ENCODE measurements at places on chromosomes 7 and 10.

- DNase-seq, result no peak
Measured at GRCh38 chr10:94351089-94351488, 11.7 kb downstream of the NOC3L start.

- no peak for DNase-seq
Measured at GRCh38 chr10:90031776-90032175, 330.4 kb downstream of the KIF20B start.

DNA sequence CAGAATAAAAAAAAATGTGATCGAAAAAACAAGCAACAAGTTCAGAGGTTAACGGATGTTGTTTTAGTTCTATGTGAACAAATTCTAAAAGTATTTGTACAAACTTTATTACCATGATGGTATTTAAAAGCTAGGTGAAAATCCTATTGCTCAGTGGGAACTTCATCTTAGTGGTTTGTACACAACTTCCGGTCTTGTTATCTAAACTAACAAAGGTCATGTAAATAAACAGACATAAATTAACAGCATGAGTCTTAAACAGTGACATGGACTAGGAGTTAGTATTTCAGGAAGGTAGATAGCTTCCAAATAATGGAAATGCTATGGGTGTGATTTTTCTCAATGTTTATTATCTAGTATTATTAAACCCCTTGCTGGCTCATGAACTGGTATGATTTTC lies 83.8 kb downstream of the SPAG6 start:
- no peak for DNase-seq

DNA sequence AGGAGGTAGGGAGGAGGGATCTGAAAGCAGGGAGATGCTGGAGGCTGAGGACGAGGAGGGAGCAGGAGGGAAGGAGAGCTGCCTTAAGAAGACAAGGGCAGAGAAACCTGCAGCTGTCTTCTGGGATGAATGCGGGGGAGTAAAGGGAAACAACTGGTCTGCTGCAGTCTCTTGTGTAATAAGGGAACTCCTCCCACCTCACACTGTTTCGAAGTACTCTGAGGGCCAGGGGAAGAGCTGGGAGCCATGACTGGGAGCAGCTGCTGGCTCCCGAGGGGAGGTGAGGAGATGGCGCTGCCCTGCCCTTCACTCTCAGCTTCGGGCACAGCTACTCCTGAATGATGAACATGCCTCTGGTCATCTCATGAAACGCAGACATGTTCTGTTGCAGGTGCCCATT lies 65.1 kb downstream of the CLEC2L start:
- DNase-seq, result no peak

GRCh38 chr10:5666008-5666840 lies at the start of gene ASB13:
Gene ASB13, minus strand, starts transcription at chr10:5666595. Its CDS starts 44 bp downstream, at chr10:5666551.
- DNase-seq, result peak; percentile 66

GRCh38 chr7:78441737-78442136 lies 643.2 kb downstream of the PHTF2 start:
- no peak for DNase-seq

DNA sequence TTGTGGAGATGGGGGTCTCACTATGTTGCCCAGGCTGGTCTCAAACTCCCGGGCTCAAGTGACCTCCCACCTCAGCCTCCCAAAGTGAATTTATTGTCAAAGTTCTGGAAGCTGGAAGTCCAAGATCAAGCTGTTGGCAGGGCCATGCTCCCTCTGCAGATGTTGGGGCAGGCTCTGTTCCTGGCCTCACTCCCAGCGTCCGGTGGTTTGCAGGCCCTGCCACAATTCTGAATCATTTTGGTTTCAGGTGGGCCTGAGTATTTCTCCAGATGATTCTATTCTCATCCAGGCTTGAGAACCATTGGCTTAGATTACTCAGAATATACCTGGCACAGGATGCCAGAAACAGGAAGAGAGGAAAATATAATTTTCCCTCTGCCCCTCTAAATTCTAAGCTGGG lies 737.4 kb downstream of the TNS3 start:
- peak; percentile 34 for DNase-seq

- no peak for DNase-seq
Measured at GRCh38 chr10:101690461-101690860, 4.5 kb downstream of the FBXW4 start.

DNA sequence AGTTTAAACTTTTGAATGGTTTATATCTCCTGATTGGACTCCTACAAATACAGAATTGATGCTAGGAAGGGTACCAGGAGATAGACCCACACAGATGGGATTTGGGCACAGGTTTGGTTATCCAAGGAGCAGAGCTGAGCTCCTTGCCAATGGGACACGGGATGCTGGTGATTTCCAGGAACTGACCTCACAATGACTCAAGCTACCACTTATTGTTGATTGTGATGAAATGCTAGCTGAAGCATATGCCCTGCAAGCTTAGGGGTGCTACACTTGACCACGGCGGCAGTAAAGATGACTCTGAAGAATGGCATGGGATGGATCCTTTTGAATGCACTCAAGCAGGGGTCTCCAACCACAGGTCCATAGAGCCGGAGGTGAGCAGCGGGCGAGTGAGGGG lies 45.5 kb upstream of the VKORC1L1 start:
- no peak for DNase-seq

DNA sequence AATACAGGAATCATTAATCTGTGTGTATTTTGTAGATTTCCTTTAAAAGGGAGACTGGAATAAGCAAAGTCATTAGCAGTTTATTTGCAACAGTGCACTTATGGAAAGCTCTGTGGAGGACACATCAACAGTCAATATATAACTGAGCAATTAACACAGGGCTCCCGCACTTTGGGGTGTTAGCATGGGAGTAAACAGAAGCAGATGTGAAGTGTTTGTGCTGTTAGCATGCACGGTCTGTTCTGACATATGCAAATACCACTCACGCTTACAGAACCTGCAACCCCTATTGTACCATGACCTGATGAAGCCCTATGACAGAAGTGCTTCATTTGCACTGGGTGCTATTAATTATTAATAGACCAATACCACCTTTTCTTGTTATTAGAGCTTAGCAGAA lies 118.9 kb downstream of the PPP1R3A start:
- DNase-seq, result no peak

GRCh38 chr10:3258394-3258793 lies 85.8 kb upstream of the PITRM1 start:
- no peak for DNase-seq

DNA sequence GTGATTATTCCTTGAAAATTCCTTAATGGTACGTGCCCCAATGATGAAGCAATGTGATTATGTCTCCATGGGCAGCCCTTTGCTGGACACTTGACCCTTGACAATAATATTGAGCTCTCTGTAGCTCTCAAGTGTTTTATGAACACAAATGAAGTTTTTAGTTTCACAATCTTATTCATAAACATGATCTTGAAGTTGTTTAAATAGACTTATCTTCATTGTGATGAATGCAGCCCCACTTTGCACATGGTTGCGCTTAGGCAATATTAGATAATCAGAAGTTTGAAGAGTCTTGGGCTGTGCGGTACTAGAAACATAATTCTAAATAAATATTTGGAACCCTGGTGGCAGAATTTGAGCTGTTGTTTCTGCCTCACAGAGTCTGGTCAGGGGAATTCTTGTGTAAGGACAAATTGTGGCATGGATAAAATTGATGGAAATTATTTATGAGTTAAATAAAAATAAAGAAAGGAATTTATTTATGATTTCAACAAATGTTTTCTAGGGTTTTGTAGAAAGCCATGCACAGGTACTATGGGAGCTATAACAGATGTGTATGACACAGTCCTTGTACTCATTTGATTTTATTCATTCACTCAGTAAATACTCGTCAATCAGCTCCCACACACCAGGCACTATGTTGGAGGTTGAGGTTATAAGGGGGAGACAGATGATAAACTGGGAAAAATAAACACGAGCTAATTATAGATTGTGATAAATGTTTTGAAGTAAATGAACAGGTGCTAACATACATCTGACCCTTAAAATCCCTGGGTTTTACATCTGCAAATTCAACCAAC lies 217.9 kb downstream of the GALNT17 start:
- DNase-seq, result no peak

GRCh38 chr7:2072042-2072441 lies 160.7 kb downstream of the MAD1L1 start:
- DNase-seq, result no peak

DNA sequence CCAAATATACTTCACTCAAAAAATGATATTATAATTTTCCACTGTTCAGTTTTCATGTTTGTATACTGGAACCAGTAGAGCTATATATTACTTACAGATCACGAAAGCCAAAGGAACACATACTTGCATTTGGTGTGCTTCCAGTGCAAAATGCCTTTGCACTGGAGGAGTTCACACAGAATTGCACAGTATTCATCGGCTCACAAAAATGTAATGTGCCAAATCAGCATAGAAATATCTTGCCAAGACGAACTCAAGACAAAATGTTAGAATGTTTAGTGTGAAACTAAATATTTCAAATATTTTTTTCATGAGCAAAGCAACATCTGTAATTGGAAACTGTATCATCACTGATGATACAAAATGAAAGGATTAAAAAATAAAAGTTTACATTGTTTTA lies 646.2 kb upstream of the SEMA3D start:
- no peak for DNase-seq

DNA sequence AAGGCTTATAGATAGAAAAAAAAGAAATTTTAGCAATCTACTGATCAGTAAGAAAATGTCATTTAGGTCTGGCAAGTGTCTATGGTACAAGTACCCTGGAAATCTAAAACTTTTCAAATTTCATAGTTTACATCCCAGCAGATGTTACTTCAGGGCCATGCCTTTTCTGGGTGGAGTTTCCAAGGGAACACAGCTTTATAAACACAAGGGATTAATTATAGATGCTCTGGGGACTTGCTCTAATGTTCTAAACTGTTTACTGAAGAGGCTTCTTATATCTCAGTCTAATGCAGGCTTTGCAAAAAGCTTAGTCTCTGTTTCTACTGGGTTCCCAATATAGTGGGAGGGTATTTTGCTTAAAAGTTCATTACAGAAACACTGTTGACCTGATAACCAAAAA lies 3.1 kb downstream of the CD36 start:
- no peak for DNase-seq

DNA sequence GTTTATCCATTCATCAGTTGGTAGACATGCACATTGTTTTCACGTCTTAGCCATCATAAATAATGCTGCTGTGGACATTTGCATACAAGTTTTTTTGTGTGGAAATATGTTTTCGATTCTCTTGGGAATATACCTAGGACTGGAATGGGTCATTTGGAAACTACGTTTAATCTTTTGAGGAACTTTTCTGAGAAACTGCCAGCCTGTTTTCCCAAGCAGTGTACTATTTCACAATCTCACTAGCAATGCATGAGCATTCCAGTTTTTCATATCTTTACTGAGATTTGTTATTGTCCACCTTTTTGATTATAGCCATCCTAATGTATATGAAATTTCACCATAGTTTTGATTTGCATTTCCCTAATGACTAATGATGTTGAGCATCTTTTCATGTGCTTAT lies 95.7 kb upstream of the JAZF1 start:
- DNase-seq, result no peak

- DNase-seq, result no peak
Measured at GRCh38 chr7:158374586-158374985, 213.0 kb downstream of the PTPRN2 start.

GRCh38 chr10:70596860-70597809 lies 5.4 kb downstream of the PRF1 start:
- DNase-seq, result peak; percentile 70

GRCh38 chr7:2248984-2249694 lies 7.1 kb downstream of the NUDT1 start:
- DNase-seq, result peak; percentile 91

DNA sequence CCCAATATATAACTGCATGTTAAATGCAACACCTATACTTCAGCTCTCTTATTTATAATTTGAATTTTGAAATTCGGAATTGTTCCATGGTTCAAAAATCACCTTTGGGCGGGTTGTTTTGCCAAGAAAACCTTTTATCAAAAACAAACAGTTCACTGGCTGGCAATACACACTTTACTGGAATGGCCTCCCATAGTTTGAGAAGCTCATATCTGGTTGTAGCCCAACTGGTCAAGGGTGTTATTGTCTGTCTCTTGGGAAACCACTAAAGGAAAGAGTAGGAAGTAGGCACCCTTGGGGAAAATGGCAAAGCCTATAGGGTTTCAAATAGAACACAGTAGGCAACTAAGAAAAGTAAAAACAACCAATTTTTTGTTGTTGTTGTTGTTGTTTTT lies 117.9 kb downstream of the HIPK2 start:
- DNase-seq, result no peak

GRCh38 chr10:27041196-27041595 lies 59.1 kb downstream of the ANKRD26 start:
- DNase-seq, result no peak

DNA sequence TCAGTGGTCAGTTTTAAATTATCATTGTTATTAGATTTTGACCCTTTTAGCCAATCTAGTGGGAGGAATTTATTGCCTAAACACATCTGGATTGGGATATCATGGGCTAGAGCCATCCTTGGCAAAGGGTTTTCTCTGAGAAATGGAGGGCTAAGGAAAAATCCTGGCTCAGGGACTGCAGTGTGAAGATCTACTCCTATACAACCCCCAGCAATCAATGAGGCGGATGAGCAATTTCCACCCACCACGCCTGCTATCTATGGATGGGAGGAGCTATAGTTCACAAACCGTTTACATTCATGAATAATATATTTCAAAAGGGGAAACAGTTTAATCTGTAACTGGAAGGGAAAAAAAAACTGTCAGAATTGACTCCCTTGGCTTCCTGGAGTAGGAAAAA lies 2.7 kb downstream of the CAV1 start:
- DNase-seq, result no peak

DNA sequence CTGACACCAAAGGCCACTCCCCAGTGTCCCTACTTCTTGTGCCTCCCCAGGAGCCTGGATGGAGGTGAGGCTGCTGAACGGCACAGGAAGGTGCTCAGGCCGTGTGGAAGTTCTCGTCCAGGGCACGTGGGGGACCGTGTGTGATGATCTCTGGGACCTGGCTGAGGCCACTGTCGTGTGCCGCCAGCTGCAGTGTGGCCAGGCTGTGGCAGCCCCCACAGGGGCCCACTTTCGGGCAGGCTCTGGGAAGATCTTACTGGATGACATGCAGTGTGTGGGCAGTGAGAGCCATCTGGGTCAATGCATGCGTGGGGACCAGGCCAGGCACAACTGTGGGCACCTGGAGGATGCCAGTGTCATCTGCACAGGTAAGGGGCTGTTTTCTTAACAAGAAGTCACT lies 57.0 kb upstream of the C10orf120 start:
- no peak for DNase-seq

- DNase-seq, result no peak
Measured at GRCh38 chr7:3937605-3938004, 636.6 kb downstream of the SDK1 start.

- DNase-seq, result no peak
Measured at GRCh38 chr7:31253532-31253931, 87.0 kb downstream of the NEUROD6 start.

- no peak for DNase-seq
Measured at GRCh38 chr7:50426280-50427045, 23.7 kb downstream of the FIGNL1 start.

DNA sequence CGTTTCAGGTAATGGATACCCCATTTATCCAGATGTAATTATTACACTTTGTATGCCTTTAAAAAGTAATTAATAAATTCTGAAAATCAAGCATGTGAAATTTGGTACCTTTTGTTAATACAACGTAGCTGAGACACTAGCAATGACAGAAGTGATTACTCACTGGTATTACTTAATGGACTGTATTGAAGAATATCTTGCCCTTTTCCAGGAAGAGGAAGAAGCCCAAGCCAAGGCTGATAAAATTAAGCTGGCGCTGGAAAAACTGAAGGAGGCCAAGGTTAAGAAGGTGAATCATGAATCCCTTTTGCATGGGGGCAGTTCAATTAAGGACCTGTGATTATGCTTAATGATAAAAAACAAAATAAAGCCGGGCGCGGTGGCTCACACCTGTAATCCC lies 64.8 kb downstream of the APBB1IP start:
- DNase-seq, result no peak
